ENCODE measurements at places on chromosomes 6 and 20. TPM values are rescaled to one million over a fixed set of nuclear protein-coding genes. Genes with fewer than 3 reads are reported as not detected.

DNA sequence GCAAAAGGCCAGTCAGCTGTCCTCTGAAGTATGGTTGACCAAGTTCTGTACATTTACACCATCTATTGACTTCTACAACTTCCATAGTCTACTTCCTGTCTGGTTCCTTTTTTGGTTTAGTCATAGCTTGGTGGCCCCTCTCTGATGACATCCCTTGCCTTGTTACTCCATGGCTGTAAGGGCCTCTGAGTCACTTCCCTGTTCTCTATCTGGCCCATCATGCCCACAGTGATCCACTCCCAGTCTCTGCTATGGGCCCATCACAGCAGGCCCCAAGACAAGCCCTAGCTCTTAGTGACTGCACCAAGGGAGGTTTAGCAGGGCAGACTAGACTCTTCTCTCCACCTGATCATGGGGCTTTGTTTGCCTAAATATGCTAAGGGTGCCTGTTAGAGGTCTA lies 441.6 kb downstream of the HACE1 start:
- DNase-seq: no peak

Gene THBD
- total RNA-seq: 22.8 TPM

DNA sequence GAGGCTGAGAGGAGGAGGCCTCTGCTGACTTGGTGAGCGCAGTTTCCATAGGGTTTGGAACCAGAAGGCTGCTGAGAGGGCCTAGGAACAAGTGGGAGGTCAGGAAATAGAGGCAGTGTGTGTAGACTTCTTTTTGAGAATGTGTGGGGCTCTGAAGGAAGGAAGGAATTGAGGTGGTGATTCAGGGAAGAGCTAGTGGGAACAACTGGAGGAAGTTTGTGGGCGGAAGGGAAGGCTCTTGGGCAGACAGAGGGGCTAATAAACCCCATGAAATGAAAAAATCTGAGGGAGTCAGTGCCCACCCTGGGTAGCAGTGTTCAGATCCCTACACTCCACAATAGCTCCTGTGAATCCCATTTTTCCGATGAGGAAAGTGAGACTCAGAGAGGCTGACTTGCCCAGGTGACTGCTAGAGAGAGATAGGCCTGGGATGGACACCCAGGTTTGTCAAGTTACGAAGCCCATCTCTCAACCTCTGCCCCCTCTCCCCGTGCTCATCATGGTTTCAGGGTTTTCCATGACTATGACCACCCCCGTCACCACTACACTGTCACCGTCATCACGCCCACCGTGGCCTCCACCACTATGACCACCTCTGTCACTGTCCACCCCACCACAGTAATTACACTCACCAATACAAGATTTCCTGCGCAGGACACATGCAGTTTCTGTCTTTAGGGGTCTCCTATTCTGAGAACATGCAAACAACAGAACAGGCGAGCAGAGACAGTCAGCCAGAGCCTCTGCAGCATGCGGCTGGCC lies 106.4 kb downstream of the MRPL14 start:
- DNase-seq: no peak

DNA sequence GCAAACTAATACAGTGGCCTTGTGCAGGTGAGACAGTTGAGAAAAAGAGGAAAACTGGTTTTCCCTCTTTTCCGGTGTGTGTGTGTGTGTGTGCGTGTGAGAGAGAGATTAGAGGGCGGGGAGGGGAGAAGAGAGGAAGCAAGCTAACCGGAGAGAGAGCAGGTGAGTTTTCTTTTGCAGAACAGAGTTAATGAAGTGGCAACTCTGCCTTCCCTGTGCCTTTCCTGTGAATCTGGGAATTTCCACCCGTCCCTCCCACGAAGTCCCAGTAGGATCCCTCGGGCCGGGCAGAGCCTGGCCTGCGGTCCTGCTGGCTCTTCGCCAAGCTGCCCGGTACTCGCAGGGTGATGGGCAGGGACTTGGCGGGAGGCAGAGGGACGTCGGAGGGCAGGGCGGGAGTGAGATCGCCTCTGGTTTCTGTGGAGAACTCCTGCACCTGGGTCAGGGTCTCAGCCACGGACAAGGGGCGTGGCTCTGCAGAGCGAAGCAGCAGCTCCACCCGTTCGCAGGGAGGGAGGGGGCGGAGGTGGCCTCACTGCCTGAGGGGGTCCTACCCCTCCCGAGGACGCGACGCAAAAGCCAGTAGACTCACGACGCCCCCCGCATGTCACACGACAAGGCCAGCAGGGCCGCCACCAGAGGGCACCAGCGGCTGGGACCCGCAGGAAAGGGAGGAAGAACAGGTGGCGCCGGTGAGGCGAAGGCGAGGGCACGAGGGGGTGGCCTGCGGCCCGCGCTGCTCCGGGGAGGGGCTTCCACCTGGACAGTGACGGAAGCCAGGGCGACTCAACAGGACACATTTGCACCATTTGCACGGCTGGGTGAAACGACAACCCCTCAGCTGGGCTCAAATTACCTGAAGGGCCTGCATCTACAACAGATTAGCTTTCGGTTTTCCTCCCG lies 51.2 kb upstream of the RNF182 start:
- peak; percentile 52 for DNase-seq

DNA sequence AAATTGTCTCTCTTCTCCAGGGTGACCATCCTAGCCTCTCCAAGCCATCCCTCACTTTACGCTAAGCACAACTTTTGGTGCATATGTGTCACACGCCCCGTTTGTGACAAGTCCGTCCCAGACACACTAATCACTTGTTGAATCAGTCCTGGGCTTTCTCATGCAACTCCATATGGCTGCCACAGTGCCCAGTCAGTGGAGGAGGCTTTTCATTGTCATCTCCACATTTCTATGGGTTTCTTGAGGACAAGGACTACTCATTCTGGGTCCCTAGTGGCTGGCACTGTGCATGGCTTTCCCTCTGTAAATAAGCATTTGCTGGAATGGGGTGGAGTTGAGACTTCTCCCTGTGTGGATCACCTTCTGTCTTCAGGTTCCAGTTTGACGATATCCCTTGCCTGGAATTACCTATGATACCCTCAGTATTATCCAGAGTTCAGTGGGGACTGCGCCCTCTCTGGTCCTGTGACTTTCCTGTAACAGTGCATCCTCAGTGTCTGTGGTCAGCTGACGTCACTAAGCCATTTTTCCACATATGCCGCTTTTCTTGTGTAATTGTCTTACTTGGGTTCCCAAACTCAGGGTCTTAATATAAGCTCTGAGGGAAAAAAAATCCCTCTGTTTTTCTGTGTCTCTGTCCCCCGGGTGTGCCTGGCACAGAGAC lies 59.8 kb upstream of the MYL9 start:
- DNase-seq: no peak

GRCh38 chr20:17493173-17493572 lies 38.0 kb downstream of the BFSP1 start:
- no peak for DNase-seq

DNA sequence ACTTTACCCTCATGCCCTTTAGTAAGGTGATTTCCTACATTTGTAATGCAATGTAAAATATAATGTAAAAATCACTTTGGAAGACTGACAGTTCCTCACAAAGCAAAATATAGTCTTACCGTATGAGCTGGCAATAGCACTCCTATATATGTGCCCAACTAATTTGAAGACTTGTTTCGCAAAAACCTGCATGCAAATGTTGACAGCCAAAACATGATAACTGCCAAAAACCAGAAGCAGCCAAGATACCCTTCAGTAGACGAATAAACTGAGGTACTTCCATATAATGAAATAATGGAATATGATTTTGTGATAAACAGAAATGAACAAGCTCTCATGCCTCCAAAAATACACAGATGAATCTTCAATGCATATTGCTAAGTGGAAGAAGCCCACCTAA lies 13.6 kb downstream of the AURKA start:
- no peak for DNase-seq

- DNase-seq: no peak
Measured at GRCh38 chr6:157244175-157244574, 79.1 kb downstream of the TMEM242 start.

DNA sequence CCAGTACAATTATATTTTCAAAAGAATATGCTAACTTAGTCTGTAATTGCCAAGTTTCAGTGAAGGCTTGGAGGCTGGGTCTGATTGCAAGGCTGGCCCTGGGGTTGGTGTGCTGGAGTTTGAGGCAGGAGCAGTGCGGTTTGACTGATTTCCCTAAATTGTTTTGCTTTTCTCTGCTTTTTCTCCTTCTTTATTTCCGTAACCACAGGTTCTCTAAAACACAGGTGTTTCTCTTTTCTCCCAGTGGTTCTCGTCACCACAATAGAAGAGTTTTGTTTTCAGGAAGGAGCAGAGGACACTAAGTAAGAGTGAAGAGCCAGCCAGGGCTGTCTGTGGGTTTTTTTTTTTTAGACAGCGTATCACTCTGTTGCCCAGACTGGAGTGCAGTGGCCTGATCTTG lies 8.2 kb upstream of the SNX9 start:
- no peak for DNase-seq

GRCh38 chr20:44072384-44072783 lies 114.6 kb downstream of the JPH2 start:
- no peak for DNase-seq

- DNase-seq: no peak
Measured at GRCh38 chr20:50579511-50579910, 69.3 kb downstream of the PTPN1 start.

DNA sequence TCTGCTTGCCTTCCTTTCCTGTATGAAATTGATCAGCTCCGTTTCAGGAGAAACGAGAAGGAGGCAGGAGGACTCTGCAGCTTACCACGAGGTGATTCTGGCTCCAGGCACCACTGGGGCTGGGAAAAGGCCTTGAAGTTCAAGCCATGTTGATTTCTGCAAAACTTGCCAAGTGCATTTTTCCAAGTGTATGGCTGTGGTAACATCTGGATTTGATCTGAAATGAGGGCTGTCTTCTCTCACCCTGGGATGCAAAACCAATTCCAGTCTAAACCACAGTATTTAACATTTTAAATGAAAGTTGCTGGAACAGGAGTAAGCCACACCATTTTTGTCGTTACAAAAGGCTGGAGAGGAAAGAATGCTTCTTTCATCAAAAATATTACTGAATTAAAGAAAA lies 36.1 kb upstream of the FAM210B start:
- DNase-seq: no peak

GRCh38 chr6:106070636-106071035 lies 15.5 kb upstream of the PRDM1 start:
- no peak for DNase-seq

Gene MMS22L
- 5.1 TPM for total RNA-seq

DNA sequence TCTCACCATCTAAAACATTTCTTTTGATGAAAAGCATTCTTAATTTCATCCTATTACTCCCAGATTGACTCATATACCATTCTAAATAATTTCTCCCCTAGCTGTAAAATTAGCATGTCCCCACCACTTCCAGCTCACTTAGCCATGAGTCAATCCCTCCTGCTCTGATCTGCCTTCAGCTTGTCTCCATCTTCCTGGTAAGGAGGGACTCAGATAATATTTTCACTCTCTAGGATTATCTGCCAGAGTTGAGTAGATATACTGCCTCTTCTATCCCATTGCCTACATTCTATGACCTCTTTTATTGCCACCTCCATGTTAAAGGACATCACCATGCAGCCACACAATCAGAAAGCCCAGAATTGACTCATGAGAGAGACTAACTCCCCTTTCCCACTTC lies 348.8 kb upstream of the POU3F2 start:
- DNase-seq: no peak

GRCh38 chr6:153503810-153504209 lies 372.7 kb upstream of the RGS17 start:
- DNase-seq: no peak

- DNase-seq: no peak
Measured at GRCh38 chr6:125882243-125882642, 74.3 kb upstream of the HINT3 start.

DNA sequence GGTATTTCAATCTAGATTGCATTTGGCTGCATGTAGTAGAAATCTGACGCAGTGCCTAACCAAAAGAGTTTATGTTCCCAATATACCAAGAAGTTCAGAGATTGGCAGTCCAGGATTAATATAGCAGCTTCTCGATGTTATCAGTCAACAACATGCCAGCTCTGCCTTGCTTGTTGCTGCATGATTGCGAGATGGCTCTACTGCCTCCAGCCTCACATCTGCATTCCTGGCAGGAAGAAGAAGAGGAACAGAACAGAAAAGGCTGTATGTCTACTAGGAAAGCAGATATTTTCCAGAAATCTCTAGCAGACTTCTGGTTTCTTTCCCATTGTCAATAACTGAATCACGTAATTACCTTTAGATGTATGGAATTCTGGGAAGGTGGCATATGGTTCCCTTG lies 60.8 kb downstream of the SLC35D3 start:
- DNase-seq: no peak

Gene VSX1
- 0.53 TPM for total RNA-seq

- DNase-seq: no peak
Measured at GRCh38 chr20:2357114-2357513, 23.6 kb upstream of the TGM6 start.

GRCh38 chr6:16344756-16345155 lies 106.4 kb downstream of the GMPR start:
- no peak for DNase-seq

GRCh38 chr20:37319151-37319671 lies 26.7 kb upstream of the SRC start:
- no peak for DNase-seq

DNA sequence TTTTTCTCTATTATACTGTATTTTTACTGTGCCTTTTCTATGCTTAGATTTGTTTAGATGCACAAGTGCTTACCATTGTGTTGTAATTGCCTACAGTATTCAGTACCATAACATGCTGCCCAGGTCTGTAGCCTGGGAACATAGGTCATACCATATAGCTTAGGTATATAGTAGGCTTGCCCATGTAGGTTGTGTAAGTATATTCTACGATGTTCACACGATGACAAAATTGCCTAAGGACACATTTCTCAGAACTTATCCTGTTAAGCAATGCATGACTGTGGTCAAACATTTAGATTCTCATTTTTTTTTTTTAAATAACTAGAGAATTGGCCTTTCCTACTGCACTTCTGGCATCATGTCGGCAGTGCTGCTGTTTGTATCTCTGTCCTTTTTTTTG lies 253.7 kb upstream of the SUPT3H start:
- no peak for DNase-seq

DNA sequence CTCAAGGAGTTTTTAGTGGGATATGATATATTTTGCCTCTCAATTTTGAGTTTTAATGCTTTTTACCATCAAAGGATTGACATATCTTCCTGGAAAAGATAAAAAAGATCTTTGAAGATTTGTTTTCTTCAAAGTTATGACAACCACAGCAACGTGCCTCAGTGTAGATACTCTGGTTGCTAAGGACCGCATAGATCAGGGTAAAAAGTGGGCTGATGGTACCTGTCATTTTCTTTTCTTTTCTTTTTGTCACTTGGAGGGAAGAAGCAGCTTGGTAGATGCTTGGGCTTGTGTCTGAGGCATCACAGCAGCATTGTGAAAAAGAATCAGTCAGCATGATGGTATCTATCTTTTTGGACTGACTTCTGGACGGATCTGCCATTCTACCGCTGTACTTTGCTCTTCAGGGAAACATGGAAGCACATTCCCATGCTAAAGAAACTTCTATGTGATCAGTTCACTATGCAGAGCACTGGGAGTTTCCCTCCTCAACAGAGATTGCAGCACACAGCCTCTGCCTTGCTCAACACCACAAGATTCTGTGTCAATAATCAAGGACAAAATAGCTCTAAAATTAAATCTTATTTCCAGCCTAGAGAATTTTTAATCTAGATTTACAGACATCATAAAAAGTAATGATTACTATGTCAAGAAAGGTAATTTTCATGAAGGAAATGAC lies 54.8 kb upstream of the SGK1 start:
- no peak for DNase-seq

Gene NKX2-4
- total RNA-seq: not detected

- no peak for DNase-seq
Measured at GRCh38 chr6:14337152-14337551, 219.6 kb downstream of the CD83 start.

Gene FKBP5
- total RNA-seq: 22.4 TPM

GRCh38 chr20:62772103-62772611 lies 24.1 kb upstream of the MRGBP start:
- no peak for DNase-seq
